ENCODE measurements at places on chromosomes 16 and 17. TPM values are rescaled to one million over a fixed set of nuclear protein-coding genes. Genes with fewer than 3 reads are reported as not detected.

DNA sequence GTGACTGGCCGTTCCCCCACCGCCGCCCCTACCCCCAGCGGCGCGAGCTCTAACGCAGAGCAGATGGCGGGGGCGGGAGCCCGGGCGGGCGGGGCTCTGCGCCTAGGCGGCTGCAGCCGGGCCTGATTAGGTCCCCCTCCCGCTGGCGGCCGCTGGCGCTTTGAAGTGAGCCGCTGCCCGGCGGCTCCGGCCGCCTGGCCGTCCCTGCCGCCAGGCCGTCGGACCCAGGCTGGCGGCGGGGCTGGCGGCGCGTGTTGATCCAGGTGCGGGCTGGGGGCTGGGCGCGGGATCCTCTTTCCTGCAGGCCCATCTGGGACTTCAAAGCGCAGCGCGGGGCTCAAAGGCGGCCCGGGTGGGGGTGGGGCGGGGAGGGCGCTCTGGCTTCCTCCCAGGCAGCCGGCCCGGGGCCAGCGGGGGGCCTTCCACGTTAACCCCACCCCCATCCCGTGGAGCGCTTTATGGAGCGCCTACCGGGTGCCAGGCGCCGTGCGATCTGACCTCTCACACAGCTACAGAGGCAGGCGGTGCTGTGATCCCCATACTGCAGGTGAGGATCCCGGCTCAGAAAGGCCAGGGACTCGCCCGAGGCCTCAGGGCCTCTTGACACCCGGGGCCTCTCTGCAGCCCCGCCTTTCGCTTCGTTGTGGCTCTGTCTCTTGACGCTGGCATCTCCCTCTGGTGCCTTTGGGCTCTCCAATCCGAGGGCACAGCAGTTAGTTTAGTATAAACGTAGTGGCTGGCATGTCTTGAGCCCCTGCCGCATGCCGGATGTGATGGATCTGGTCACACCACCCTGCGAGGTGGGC lies 80.0 kb upstream of the NKD1 start:
- H3K27me3 ChIP-seq = no peaks in the 10 kb centered on the region
- H3K4me3 ChIP-seq = peak overlapping the region; percentile 17
- H3K36me3 ChIP-seq = no peaks in the 10 kb centered on the region
- H3K4me1 ChIP-seq = peaks cover 11% of the 10 kb centered on the region
- no peak overlapping the region for H3K27ac ChIP-seq

- no peak overlapping the region for H3K27ac ChIP-seq
- peaks cover 11% of the 10 kb centered on the region for H3K4me1 ChIP-seq
- H3K36me3 ChIP-seq = no peaks in the 10 kb centered on the region
Observed at GRCh38 chr17:68356949-68357455, 65.7 kb downstream of the ARSG start.

- no peak for DNase-seq
- H3K36me3 ChIP-seq = no peaks in the 10 kb centered on the region
- no peaks in the 10 kb centered on the region for H3K27me3 ChIP-seq
- no peaks in the 10 kb centered on the region for H3K4me1 ChIP-seq
- no peak overlapping the region for H3K27ac ChIP-seq
- H3K4me3 ChIP-seq = no peak overlapping the region
Observed at GRCh38 chr17:51722994-51723393, 435.5 kb downstream of the CA10 start.

Gene KIF18B
- total RNA-seq = 0.82 TPM
